ENCODE measurements at places on chromosomes 5 and 9.

DNA sequence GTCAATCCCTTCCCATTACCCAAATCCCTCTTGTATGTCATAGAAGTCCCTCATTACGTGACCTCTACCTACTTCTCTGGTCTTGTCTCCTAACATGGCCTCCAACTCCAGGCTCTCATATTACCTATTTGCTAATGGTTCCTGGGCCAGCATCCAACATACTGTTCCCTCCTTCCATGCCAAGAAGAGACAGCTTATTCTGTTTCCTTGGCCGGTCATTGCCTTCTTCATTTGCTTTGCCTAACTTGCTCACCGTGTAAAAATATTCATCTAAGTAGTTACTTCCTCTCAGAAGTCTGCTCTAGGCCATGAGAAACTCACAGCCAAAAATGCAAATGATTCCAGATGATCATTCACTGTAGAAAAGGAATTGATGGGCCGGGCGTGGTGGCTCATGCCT lies 8.9 kb upstream of the IL6ST start:
- DNase-seq, result no peak

- no peak for DNase-seq
These were observed 57.2 kb downstream of the EXD3 start for GRCh38 chr9:137365552-137366444.

- no peak for DNase-seq
These were observed 56.4 kb upstream of the TMC1 start for GRCh38 chr9:72464857-72465592.

DNA sequence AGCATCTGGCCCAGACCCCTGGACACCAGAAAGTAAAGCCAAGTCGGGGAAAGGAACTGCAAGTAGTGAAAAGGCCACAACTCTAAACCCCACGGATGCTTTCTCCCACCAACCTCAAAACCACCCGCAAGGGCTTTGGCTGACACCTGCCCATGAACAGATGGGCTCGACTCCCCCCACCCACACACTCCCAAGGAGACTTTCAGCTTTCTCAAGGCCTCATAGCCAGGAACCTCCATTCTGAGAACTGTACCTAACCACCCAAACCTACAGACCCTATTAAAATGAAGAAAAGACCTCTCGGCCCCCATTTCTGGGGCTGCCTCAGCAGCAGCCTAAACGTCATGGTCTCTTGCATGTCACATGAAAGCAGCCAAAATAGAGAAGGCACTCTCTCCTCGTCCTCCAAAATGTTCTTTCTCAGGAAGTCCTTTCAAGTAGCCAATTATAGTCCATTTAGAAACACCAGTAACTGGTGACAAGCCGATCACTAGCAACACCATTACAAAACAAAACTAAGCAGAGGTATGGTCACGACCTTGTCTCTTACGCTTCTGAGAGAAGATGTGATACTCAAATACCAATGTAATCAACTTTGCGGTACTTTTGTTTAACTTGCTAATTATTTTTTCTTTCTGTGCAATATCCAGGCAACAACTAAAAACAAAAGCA lies 2.9 kb downstream of the B4GALT1 start:
- no peak for DNase-seq

GRCh38 chr5:34717426-34718327 lies 61.5 kb downstream of the RAI14 start:
- DNase-seq, result no peak

- no peak for DNase-seq
These were observed 709 bp upstream of the GAPT start for GRCh38 chr5:58490402-58491050.

DNA sequence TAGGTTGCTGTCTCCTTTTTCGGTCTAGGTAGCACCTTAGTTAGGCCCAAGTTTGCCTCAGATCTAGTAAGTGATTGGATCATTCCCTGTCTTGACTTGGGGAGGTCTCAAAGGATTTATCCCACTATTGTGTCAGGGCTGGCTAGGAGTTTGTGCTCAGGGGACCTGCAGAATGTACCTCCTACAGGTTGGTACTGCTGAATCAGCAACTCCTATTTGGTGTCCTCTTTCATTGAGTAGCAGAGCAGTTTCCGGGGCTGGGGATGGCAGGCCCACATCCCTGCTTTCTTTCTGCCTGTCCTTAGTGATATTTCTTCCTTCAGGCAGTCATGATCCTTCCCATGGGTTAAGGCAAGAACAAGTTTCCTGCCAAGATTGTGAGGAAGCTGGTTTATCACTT lies 192.9 kb upstream of the CCNH start:
- no peak for DNase-seq

DNA sequence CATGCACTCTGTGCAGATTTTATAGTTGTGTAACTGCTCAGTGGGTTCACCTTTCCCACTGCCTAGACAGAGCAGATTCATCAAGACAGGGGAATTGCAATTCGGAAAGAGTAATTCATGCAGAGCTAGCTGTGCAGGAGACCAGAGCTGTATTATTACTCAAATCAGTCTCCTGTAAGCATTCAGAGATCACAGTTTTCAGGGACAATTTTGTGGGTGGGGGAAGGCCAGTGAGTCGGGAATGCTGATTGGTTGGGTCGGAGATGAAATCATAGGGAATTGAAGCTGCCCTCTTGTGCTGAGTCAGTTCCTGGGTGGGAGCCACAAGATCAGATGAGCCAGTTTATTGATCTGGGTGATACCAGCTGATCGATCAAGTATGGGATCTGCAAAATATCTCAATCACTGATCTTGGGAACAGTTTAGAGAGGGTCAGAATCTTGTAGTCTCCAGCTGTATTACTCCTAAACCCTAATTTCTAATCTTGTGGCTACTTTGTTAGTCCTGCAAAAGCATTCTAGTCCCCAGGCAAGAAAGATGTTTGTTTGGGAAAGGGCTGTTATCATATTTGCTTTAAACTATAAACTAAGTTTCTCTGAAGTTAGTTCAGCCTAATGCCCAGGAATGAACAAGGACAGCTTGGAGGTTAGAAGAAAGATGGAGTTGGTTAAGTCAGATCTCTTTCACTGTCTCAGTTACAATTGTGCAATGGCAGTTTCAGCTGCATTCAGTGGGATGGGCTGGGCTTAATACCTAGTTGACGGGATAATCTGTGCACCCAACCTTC lies 12.7 kb upstream of the SVEP1 start:
- no peak for DNase-seq

All from hypothalamus (tissue), 51 donors.